ENCODE measurements at places on chromosomes 6 and 20. TPM values are rescaled to one million over a fixed set of nuclear protein-coding genes. Genes with fewer than 3 reads are reported as not detected.
A peak's percentile ranks its signal among the peaks of the same experiment; 100 is the strongest.

The RANBP9 gene
- 45.5 TPM for total RNA-seq

DNA sequence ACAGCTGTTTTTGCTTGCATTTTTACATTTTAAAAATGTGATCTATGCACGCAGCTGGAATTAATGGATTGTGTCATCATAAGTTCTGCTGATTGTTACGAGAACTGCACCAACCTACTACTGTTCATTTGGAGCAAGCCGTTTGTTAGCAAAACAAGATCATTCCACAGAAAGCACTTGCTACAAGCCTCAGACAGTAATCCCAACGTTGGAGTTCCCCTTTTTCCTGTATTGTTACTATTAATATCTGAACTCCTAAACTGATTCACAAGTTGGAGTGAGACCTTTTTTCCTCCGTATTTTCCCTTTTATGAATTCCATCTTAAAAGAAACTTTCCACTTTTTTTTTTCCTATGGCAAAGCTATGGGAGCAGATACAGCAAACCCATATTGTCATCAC, 3.5 kb downstream of the TENT5A start:
- peaks cover 35% of the 10 kb centered on the region for H3K4me1 ChIP-seq
- peaks cover 2% of the 10 kb centered on the region for H3K36me3 ChIP-seq
- peaks cover 9% of the 10 kb centered on the region for H3K27me3 ChIP-seq

GRCh38 chr20:40753472-40753871, 64.4 kb upstream of the MAFB start:
- H3K4me3 ChIP-seq, result no peak overlapping the region
- H3K27me3 ChIP-seq, result peaks cover 38% of the 10 kb centered on the region
- H3K36me3 ChIP-seq, result no peaks in the 10 kb centered on the region
- no peak overlapping the region for H3K27ac ChIP-seq
- peaks cover 7% of the 10 kb centered on the region for H3K4me1 ChIP-seq

DNA sequence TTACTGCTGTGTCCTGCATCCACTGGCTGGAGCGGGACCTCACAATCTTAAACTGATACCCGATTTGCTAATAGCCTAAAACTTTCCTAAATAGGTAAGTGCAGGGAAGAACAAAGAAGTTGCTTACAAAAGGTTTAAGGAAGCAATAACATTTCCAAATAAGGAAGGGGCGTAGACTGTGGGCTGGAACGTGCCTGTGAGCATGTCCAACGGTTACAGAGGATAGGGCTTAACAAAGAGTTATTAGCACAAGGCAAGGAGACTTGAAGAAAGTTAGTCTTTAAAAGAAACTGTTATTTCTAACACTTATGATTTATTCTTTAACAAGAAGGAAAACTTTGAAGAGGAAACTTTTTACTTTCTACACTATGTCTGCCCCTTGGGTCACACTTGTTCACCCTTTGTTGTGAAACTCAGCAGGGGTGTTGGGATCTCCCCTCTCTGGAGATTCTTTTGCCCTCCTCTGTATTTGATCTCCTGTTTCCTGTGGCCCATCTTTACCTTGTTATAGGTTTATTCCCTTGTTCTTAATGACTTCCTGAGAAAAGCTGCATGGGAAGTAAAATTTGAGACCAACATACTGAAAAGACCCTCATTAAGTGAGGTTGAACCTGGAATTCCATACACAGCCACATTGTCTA, 28.7 kb downstream of the KAT14 start:
- H3K4me1 ChIP-seq, result no peaks in the 10 kb centered on the region
- H3K27me3 ChIP-seq, result no peaks in the 10 kb centered on the region
- no peak for DNase-seq
- H3K4me3 ChIP-seq, result no peak overlapping the region
- peaks cover 38% of the 10 kb centered on the region for H3K36me3 ChIP-seq

DNA sequence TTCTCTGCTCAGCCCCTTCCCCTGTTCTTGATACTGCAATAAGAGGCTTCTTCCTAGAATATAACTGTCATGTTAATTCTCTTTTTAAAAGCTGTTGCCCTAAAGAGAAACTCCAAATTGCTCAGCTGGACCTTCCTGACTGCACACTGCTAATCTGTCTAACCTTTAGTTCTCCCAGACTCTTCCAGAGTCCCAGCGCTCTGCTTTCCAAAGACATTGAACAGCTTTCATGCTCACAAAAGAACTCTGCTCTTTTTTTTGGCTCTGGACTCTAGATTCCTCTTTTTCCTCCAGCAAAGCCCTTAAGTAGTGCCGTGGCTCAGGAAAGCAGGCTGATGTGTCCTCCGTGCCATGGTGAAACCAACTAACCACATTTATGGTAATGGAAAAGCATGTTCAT, 356.6 kb upstream of the RSPO3 start:
- H3K4me3 ChIP-seq, result no peak overlapping the region
- no peaks in the 10 kb centered on the region for H3K36me3 ChIP-seq
- H3K27ac ChIP-seq, result no peak overlapping the region
- peaks cover 2% of the 10 kb centered on the region for H3K4me1 ChIP-seq

The SASH1 gene
- 30.2 TPM for total RNA-seq

GRCh38 chr6:169847141-169847674, 95.8 kb downstream of the ERMARD start:
- DNase-seq, result no peak
- H3K27me3 ChIP-seq, result peaks cover 26% of the 10 kb centered on the region
- no peak overlapping the region for H3K27ac ChIP-seq
- no peaks in the 10 kb centered on the region for H3K36me3 ChIP-seq
- H3K4me1 ChIP-seq, result no peaks in the 10 kb centered on the region
- no peak overlapping the region for H3K4me3 ChIP-seq

DNA sequence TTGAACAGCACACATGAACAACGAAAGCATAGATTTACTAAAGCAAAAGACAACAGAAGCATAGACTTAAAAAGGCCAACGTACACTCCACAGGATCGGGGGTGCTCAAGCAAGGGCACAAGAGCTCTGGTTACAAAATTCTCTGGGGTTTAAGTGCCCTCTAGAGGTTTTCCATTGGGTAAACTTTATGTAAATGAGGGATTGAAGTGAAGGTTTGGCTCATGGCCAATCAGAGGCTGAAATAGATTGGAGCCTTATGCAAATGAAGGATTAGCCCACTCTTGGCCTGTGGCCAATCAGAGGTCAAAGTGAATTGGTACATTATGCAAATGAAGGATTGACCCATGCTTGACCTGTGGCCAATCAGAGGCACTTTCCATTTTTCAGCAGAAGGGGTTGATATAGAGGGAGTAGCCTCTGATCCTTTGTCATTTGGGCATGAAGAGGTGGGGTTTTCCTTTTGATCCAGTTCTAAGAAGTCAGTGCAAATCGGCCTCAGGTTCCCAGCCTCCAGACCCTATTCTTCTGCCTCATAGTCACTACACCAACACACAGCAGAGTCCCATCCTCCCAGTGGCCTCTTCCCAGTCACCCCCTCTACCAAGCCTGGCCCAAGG, 244.9 kb downstream of the THBS2 start:
- no peaks in the 10 kb centered on the region for H3K36me3 ChIP-seq
- H3K27ac ChIP-seq, result no peak overlapping the region
- H3K27me3 ChIP-seq, result no peaks in the 10 kb centered on the region
- no peak overlapping the region for H3K4me3 ChIP-seq

- H3K4me3 ChIP-seq, result no peak overlapping the region
- H3K27ac ChIP-seq, result no peak overlapping the region
- H3K36me3 ChIP-seq, result peaks cover 3% of the 10 kb centered on the region
Measured at GRCh38 chr6:153814136-153814535, 224.9 kb upstream of the OPRM1 start.

The HLA-F gene
- total RNA-seq, result 2.5 TPM

The SAMD3 gene
- 0.38 TPM for total RNA-seq

GRCh38 chr6:98832284-98833056, 1.9 kb upstream of the POU3F2 start:
- DNase-seq, result peak; percentile 22
- no peak overlapping the region for H3K27ac ChIP-seq

DNA sequence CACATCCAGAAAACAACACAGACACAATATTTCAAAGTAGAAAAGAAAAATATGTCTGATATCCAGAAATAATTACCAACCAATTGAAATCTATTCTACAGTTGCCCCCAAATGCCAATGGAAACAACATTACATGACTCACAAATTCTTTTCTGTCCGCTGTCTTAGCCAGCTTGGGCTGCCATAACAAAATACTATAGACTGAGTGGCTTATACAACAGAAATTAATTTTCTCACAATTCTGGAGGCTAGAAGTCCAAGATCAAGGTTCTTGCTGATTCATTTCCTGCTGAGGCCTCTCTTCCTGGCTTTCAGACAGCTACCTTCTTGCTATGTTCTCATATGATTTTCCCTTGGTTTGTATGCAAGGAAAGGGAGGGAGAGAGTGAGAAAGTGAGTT, 698.1 kb downstream of the DHX35 start:
- H3K27me3 ChIP-seq, result peaks cover 1% of the 10 kb centered on the region
- no peaks in the 10 kb centered on the region for H3K36me3 ChIP-seq
- no peak overlapping the region for H3K27ac ChIP-seq

The SLC35A1 gene
- 24.0 TPM for total RNA-seq

DNA sequence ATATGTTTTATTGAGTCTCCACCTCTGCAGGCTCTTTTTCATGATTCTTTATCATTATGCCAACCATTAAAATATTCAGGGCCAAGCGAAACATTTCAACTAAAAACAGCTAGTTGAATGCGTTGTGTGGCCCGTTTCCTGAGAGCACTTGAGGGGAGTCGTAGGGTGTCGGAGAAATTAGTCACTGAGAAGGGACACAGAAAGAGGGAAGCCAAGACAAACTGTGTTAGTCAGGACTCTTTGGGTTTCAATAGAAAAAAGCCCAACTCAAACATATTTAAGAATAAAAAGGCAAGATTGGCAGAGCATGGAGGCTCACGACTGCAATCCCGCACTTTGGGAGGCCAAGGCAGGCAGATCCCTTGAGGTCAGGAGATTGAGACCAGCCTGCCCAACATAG, 58.9 kb downstream of the MAFB start:
- no peaks in the 10 kb centered on the region for H3K4me1 ChIP-seq
- no peaks in the 10 kb centered on the region for H3K27me3 ChIP-seq
- H3K27ac ChIP-seq, result no peak overlapping the region

GRCh38 chr6:122853259-122853995, 64.4 kb downstream of the SMPDL3A start:
- no peak overlapping the region for H3K4me3 ChIP-seq
- no peak overlapping the region for H3K27ac ChIP-seq
- H3K36me3 ChIP-seq, result peaks cover 6% of the 10 kb centered on the region
- no peak for DNase-seq
- no peaks in the 10 kb centered on the region for H3K27me3 ChIP-seq
- no peaks in the 10 kb centered on the region for H3K4me1 ChIP-seq

GRCh38 chr6:36701401-36701991, 3.9 kb downstream of the RAB44 start:
- DNase-seq, result no peak
- H3K36me3 ChIP-seq, result no peaks in the 10 kb centered on the region
- H3K27me3 ChIP-seq, result peaks cover 8% of the 10 kb centered on the region
- no peaks in the 10 kb centered on the region for H3K4me1 ChIP-seq
- no peak overlapping the region for H3K4me3 ChIP-seq
- H3K27ac ChIP-seq, result no peak overlapping the region

DNA sequence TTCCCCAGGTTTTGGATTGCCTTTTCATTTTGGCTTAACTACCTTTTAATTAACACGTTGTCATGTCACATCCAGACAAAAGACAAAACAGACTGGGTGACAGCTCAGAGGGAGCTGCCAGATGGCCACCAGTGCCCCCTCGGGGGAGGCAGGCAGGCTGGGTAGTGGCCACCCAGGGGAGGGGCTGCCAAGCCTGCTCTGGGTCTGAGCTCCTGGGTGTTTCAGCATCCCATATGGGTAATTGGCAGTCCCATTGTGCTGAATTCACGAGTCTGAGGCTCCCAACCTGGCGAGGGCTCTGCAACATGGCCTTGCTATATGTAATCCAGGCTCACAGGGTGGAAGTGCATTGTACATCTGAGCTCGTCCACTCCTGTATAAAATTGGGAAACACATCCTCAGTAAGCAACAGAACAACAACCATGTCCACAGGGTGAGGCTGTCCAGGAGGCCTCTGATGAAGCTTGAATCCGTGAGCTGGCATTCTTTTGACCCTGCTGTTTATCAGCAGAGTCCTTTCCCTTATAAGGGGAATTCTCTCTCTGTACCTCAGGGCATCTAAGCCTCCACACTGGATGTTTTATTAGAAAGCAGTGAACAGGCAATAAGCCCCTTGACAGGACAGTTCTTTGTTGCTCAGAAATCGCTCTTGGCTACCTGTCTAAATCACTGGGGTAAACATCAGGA, 111.7 kb upstream of the SLC22A23 start:
- no peak for DNase-seq
- no peaks in the 10 kb centered on the region for H3K36me3 ChIP-seq
- H3K27me3 ChIP-seq, result no peaks in the 10 kb centered on the region
- no peak overlapping the region for H3K4me3 ChIP-seq

DNA sequence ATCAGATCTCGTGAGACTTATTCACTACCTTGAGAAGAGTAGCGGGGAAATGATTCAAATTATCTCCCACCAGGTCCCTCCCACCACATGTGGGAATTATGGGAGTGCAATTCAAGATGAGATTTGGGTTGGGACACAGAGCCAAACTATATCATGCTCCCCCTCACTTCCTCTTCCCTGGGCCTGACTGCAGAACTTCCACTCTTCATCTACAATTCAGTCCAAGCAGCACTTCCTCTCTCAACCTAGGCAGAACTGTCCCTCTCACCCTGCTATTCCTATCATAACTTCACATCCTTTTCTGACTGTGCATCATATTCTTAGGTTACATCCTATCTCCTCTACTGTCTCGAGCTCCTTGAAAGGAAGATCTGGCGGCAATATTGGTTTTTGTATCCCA, 184.0 kb upstream of the HDDC2 start:
- peaks cover 5% of the 10 kb centered on the region for H3K4me1 ChIP-seq
- no peaks in the 10 kb centered on the region for H3K36me3 ChIP-seq
- H3K4me3 ChIP-seq, result no peak overlapping the region
- no peaks in the 10 kb centered on the region for H3K27me3 ChIP-seq
- DNase-seq, result no peak

- no peaks in the 10 kb centered on the region for H3K36me3 ChIP-seq
- H3K27me3 ChIP-seq, result peaks cover 28% of the 10 kb centered on the region
- H3K4me3 ChIP-seq, result no peak overlapping the region
- H3K27ac ChIP-seq, result no peak overlapping the region
- no peaks in the 10 kb centered on the region for H3K4me1 ChIP-seq
- no peak for DNase-seq
Measured at GRCh38 chr20:5474646-5475550, 158.1 kb upstream of the PROKR2 start.

- H3K4me1 ChIP-seq, result peaks cover 20% of the 10 kb centered on the region
- no peak overlapping the region for H3K4me3 ChIP-seq
- H3K27me3 ChIP-seq, result no peaks in the 10 kb centered on the region
Measured at GRCh38 chr6:137156650-137157049, 16.8 kb downstream of the IL22RA2 start.

- H3K4me1 ChIP-seq, result peaks cover under 1% of the 10 kb centered on the region
- peaks cover 82% of the 10 kb centered on the region for H3K27me3 ChIP-seq
- no peak overlapping the region for H3K4me3 ChIP-seq
- DNase-seq, result no peak
- no peaks in the 10 kb centered on the region for H3K36me3 ChIP-seq
- no peak overlapping the region for H3K27ac ChIP-seq
Measured at GRCh38 chr6:33034554-33034953, 25.2 kb upstream of the HLA-DOA start.

The ARMH2 gene
- not detected for total RNA-seq

DNA sequence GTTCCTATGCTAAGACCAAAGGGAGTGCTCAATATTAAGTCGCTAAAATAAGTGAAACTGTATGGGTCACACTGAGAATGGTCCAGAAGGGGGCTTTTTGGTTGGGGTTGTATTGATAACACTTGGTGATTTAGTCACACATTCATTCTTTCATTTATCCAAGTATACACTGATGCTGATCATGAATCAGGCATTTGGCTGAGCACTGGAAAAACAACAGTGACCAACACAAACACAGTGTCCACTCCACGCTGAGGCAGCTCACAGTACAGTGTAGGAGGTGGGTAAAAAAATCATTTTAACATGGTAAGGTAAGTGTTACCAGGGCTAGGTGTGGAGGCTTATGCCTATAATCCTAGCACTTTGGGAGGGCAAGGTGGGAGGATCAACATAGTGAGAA, 9.2 kb upstream of the FAM83C start:
- DNase-seq, result no peak
- H3K27me3 ChIP-seq, result peaks cover 6% of the 10 kb centered on the region
- H3K4me1 ChIP-seq, result peaks cover 1% of the 10 kb centered on the region
- H3K27ac ChIP-seq, result no peak overlapping the region
- H3K4me3 ChIP-seq, result no peak overlapping the region

The ABHD16B gene
- total RNA-seq, result not detected
